ENCODE measurements at places on chromosomes 2 and 18.

- DNase-seq, result no peak
These were observed 162.3 kb downstream of the TCF4 start for GRCh38 chr18:55425698-55426097.

- DNase-seq, result no peak
These were observed 209.2 kb upstream of the DCC start for GRCh38 chr18:52130624-52131301.

DNA sequence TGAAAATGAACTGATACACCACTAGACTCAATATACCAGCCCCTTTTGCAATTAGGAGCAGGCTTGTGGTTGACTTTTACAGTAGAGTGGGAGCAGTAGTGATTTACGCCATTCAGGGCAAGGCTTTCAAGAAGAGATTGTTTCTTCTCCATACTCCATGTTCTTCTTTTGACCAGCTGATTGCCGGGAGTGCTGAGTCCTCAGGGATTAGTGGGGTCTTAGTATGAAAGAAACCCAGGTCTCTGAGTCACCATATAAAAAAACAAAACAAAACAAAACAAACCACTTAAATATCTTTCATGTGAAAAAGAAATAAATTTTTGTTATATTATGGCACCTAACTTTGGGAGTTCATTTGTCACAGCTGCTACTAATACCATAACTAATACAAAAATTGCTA, 465.6 kb upstream of the TRIB2 start:
- no peak for DNase-seq

GRCh38 chr18:56565046-56565445, 73.3 kb downstream of the TXNL1 start:
- DNase-seq, result no peak

DNA sequence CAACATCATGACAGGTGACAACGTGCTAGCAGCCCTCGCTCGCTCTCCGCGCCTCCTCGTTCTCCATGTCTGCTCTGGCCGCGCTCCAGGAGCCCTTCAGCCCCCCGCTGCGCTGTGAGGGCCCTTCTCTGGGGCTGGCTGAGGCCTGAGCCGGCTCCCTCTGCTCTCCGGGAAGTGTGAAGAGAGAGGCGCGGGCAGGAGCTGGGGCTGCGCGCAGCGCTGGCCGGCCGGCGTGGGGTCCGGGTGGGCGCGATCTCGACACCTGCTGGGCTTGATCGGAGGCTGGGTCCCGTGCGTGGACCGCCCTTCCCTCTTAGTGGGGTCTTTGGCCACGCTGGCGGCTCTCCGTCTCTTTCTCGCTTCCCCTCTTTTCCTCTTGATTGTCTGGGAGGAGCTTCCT, 195.5 kb downstream of the ANKRD30BL start:
- no peak for DNase-seq

GRCh38 chr2:20635113-20635510, 15.8 kb downstream of the HS1BP3 start:
- no peak for DNase-seq

- DNase-seq, result no peak
These were observed 242.7 kb downstream of the ASXL3 start for GRCh38 chr18:33820517-33821371.

- DNase-seq, result no peak
These were observed 86.5 kb upstream of the SEC11C start for GRCh38 chr18:59052965-59053820.

GRCh38 chr2:205556841-205557539, 125.3 kb upstream of the NRP2 start:
- DNase-seq, result no peak

- no peak for DNase-seq
These were observed 2.6 kb upstream of the PTPN2 start for GRCh38 chr18:12886498-12887126.

GRCh38 chr18:61196750-61197149, 136.5 kb upstream of the CDH20 start:
- no peak for DNase-seq

DNA sequence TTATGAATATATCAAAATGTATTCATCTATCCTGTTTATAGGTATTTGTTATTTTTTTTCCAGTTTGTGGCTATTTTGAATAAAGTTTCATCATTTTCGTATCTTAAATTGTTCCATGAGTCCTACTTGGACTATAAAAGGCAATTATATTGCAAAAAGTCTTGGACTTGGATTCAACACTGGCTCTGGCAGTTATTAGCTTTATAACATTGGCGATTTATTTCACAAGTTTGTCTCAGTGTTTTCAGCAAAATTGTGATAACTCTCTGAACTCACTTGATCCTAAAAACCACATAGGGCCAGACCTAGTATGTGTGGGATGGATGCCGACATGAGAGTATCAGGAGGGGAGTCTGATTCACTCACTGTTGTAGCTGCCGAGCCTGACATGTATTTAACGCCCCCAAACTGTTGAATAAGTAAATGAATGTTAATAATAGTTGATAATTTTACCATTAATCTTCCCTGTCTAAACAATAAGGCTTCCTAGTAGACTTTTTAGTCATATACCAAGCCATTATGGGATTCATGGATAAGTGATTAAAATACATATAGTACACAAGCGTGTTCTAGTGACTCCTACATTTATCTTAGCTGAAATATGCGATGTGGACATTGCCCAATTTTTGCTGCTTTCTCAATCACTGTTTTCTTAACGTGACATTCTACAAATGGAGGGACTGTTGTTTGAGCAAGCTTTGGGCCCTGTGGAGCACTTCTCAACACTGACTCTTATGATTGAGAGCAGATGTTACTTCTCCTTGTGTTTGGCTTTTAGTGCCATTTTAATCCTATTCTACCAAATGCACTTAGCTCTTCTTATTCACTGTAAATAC, 907.6 kb downstream of the EPHA4 start:
- no peak for DNase-seq

DNA sequence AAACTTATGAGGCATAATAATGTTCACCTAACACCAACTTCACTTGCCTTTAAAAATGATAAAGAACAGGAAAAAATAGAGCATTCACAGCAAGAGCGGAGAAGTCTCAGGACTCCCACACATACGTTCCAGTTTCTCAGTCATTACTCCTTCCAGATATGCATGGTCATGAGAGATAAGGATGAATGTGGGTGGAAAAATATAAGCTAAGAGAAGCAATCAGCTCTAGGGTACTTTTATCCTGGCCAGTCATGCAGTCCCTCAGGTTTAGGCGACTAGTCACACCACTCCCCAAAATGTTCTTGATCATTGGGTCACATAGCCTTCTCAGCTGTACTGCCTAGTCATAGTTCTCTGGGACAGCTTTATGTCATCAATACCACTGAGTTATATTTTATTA, 29.2 kb upstream of the CCDC178 start:
- no peak for DNase-seq

- no peak for DNase-seq
These were observed 279.0 kb downstream of the CALCRL start for GRCh38 chr2:187168720-187169713.

DNA sequence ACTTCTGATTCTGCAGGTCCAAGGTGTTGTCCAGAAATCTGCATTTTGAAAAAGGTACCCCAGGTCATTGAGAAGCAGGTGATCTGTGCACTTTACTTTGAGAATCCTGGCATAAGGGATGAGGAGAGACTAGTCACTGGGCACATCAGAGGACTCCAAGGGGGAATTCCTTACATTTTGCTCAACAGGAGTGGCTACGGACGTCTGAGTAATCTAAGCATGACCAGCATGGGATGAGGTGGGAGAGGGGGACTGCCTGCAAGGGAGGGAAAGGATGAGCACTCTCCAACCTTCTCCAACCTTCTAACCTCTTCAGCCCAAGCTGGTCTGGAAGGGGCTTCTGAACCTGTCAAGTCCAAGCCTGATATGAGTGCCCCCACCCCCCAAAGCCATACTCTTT, 55.5 kb downstream of the MARCHF4 start:
- no peak for DNase-seq

DNA sequence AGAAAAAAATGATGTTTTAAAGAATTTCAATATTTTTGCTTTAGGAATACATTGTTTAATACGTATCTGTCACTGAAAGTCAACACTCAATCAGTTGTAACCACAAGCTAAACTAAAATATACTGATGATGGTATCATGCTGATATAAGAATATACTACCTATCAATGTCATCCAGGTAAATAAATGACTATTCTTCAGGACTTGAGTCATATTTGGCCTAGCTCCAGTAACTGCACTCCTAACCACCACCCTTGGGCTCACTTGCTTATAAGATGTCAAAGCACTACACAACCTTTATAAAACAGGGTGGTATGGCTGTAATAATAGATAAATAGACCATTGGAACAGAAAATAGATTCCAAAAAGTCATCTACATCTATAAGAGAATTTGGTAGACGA, 48.8 kb downstream of the RND3 start:
- no peak for DNase-seq

DNA sequence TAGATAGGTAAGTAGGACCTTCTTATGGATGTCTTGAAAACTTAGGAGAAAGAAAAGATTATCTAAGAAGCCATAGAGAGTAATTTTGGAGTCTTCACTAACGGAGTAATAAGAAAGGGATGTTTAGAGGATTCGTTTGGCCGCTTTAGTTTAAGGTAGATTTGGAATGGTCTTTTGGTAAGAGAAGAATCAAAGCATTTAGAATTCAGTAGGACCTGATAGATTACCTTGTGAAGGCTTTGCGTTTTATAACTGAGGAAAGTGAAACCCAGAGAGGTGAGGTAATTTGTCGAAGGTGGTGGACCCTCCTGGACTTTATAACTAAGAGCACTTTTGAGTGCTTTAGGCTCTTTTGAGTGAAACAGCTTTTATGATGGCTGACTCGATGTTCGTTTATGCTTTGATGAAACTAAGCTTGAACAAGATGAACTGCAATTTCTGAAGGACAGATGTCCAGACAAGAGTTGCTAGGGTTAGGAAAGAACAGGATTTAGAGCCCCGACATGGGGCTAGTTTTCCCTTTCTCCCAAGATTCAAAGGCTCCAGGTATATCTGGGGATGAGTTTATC, 1.3 kb downstream of the MYL12B start:
- DNase-seq, result no peak

- DNase-seq, result no peak
These were observed 44.0 kb downstream of the MYL12B start for GRCh38 chr18:3305933-3306332.
